SK-N-SH (cell line): ENCODE measurements at places on chromosomes 12 and 14.

- no peak for DNase-seq
- no peaks in the 10 kb centered on the region for H3K36me3 ChIP-seq
- H3K27me3 ChIP-seq, result peaks cover 14% of the 10 kb centered on the region; the same call in 1 of the 2 replicates
- no peak overlapping the region for H3K27ac ChIP-seq
- H3K4me3 ChIP-seq, result no peak overlapping the region
Measured at GRCh38 chr14:36174767-36175424, 1.6 kb downstream of the PTCSC3 start.

DNA sequence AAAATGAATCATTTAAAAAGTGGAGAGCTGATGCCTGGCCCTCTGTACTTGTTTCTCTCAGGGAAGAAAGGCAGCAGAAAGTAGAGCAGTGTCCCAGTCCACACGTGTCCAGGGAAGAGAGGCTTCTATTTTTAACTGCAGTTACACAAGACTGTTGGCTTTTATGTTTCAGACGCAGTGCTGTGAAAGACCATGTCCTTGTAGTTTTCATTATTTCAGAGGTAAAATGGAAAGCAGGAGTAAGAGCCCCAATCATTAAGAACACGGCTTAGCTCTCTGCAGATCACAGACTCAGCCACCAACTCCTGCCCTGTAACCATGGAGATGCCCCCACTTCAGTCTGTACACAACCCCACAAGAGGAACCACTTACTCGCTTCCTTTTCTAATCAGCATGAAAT is 336.3 kb downstream of the DAD1 start:
- H3K36me3 ChIP-seq, result no peaks in the 10 kb centered on the region
- no peaks in the 10 kb centered on the region for H3K4me1 ChIP-seq
- no peak overlapping the region for H3K4me3 ChIP-seq
- no peak for DNase-seq
- H3K27me3 ChIP-seq, result peaks cover 15% of the 10 kb centered on the region; the same call in 1 of the 2 replicates

DNA sequence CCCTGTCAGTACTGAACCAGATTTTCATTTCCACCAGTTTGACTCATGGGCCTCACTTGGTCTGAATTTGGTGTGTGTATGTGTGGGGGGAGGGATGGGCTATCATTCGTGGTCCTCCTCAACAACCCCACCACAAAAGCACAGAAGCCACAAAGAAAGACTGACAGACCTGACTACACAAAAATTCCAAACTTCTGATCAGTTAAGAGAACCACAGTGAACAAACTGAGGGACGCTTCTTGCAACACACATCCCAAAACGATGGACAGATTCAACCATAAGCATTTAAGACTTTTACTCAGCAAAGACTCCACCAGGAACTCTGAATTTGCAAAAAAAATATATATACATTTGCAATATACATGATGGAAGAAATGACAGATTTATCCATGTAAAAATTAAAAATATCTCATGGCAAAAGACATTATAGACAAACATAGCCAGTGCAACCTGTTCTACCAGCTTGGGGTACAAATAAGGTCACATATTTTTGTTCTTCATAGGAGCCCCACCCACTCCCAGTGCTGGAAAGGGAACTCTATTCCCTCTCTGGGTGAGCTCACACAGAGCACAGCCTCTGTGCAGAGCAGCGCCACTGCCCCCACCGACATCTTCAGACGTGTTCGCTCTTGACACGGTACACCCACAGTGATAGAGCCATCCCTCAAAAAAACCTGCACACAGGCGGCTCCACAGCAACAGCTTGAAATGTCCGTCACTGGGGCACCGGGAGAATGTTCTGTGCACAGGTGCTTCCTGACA is 49.7 kb downstream of the JAG2 start:
- H3K4me1 ChIP-seq, result no peaks in the 10 kb centered on the region
- no peak overlapping the region for H3K4me3 ChIP-seq
- DNase-seq, result no peak
- H3K27me3 ChIP-seq, result peaks cover 39% of the 10 kb centered on the region; the same call in 1 of the 2 replicates
- no peaks in the 10 kb centered on the region for H3K36me3 ChIP-seq
- H3K27ac ChIP-seq, result no peak overlapping the region

- H3K27me3 ChIP-seq, result no peaks in the 10 kb centered on the region
- DNase-seq, result peak; percentile 33
- no peak overlapping the region for H3K27ac ChIP-seq
- H3K4me1 ChIP-seq, result no peaks in the 10 kb centered on the region
- peak overlapping the region; percentile 17; the same call in 1 of the 2 replicates for H3K4me3 ChIP-seq
- no peaks in the 10 kb centered on the region for H3K36me3 ChIP-seq
Measured at GRCh38 chr12:25130741-25131188, 64.2 kb downstream of the DNAI7 start.
